Renal pelvis (tissue), 12 donors: ENCODE measurements at places on chromosomes 1 and 21. TPM values are rescaled to one million over a fixed set of nuclear protein-coding genes. Genes with fewer than 3 reads are reported as not detected.

GRCh38 chr21:21101911-21102310 lies 103.7 kb downstream of the NCAM2 start:
- peak; percentile 3 for DNase-seq

- no peak for DNase-seq
Measured at GRCh38 chr21:27683292-27683691, 716.4 kb upstream of the ADAMTS5 start.

DNA sequence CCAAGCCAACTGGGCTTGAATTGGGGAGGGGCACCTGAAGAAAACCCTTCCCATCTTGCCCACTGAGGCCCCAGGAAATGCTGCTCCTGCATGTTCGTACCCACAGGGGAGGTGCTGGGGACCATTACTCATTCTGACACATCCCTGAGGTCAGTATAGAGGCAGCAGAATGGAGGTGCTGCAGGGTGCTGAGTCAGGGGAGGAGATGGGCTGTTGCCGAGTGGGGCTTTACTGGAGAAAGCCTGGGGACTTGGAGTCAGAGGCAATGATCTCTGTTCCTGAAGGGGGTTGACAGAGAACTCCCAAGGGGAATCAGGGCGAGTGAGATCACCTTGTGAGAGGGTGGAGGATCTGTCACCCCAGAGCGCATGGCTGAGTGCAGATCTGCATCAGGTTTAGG lies 40.2 kb upstream of the KCNA10 start:
- no peak for DNase-seq

- DNase-seq, result no peak
Measured at GRCh38 chr1:97207868-97208267, 486.3 kb downstream of the PTBP2 start.

- DNase-seq, result no peak
Measured at GRCh38 chr1:71881611-71882010, 400.7 kb downstream of the NEGR1 start.

DNA sequence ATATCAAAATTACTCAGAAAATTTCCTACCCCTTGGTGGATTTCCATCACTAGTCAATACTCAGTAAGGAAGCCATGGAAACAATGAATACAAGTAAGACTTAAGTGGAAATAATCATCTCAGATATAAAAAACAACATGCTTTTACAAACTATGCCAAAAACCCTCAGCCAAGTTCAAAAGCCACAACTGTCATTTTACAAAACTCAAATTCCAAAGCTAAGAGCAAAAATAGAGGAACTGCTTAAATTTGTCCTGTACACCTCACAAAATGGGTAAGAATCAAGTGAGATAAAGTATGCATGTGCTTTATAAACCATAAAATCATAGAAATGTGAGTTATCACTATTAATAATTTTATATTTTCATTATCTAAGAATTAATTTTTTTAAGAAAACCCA lies 9.6 kb downstream of the TMCO1 start:
- no peak for DNase-seq

DNA sequence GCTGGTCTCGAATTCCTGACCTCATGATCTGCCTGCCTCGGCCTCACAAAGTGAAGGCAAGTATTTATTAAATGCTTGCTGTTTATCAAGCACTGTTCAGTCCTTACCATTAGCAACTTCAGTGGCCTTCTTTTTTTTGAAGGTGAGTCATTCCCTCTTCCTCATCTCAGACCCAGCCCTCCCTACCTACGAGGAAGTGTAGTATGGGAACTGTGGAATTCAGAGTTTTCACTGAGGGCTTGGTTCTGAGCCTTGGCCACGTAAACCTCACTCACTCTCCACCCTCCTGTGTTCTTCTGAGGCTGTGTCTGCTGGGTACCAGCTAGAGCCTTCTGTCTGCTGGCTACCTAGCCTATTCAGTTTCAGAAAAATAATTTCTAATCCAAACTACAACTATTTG lies 218.3 kb upstream of the SGIP1 start:
- no peak for DNase-seq

GRCh38 chr1:201594575-201595245 lies 55.8 kb downstream of the NAV1 start:
- DNase-seq, result peak; percentile 62

DNA sequence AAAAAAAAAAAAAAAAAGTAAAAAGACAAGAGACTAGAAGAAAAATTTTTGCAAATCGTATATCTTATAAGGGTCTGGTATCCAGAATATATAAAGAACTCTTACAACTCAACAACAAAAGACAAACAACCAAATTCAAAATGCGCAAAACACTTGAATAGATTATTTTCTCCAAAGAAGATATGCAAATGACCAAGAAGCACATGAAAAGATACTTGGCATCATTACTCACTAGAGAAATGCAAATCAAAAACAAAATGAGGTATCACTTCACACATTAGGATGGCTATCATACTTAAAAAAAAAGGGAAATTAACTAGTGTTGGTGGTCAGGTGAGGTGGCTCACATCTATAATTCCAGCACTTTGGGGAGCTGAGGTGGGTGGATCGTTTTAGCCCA lies 12.0 kb upstream of the SLC2A5 start:
- DNase-seq, result no peak

GRCh38 chr1:181604482-181605249 lies 121.3 kb downstream of the CACNA1E start:
- no peak for DNase-seq

GRCh38 chr1:215269955-215270354 lies 187.4 kb downstream of the KCNK2 start:
- DNase-seq, result no peak

DNA sequence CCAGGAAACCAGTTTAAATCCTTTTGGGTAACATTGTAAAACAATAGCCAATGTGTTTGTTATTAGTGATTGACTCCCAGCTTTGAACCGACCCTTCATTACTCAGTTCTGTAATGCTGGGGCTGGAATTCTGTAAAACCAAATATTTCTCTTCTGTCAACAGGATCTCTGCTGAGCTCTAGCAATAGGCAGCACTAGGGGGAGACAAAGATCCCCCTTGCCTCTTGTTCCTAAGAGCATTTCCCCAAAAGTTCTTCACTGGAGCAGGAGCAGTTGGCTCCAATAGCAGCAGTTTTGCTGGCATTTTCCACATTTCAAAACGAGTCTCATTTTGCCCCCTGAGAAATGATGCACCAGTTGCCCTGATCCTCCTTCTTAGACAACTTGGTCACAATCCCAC lies 1671.1 kb downstream of the MRPL39 start:
- no peak for DNase-seq

- DNase-seq, result no peak
Measured at GRCh38 chr1:172719066-172719627, 60.2 kb downstream of the FASLG start.

- no peak for DNase-seq
Measured at GRCh38 chr1:88773540-88774150, 89.6 kb downstream of the PKN2 start.

DNA sequence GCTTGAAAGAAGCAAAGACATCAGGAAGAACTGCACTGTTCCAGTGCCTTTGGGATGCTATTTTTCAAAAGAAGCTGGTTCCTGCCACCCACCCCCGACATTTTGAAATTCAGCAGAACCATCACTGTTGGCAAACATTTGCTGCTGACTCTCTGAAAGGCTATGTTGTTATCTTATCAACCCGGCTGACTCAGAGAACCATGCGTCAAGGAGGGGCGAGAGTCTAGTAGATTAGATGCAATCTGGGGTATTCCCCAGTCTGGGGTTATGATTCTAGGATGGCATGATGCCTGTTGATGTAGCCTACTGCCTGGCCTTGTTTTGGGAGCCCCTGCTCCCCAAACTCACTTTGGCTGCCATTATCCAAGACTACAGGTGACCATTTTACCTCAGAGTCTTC lies 267.8 kb upstream of the RUNX1 start:
- no peak for DNase-seq

GRCh38 chr1:31943546-31944184 lies 5.5 kb upstream of the PTP4A2 start:
- no peak for DNase-seq

GRCh38 chr1:201253411-201253810 lies 29.9 kb upstream of the PKP1 start:
- DNase-seq, result no peak

GRCh38 chr1:8495928-8496401 lies 178.1 kb downstream of the SLC45A1 start:
- DNase-seq, result no peak

GRCh38 chr1:219681876-219682275 lies 69.0 kb upstream of the ZC3H11B start:
- no peak for DNase-seq

DNA sequence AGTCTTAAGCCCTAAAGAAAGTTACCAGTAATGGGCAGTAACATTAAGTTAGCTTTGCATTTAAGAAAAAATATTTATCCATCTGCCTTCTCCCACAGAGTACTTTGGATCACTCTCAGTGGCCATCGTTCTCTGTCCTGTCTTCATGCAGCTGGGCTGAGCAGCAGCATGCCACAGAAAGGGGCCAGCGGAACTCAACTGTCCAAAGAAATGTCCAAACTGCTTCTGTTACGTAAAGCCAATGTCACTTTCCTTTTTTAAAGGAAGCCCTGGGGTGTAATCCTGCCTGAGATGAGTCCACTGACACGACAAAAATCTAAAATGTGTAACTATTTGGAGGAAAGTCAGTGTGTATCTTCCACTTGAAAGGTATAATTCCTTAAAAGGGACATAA lies 291.6 kb downstream of the SMYD3 start:
- no peak for DNase-seq

- no peak for DNase-seq
Measured at GRCh38 chr1:16028237-16029002, 6.6 kb downstream of the CLCNKA start.

- DNase-seq, result peak; percentile 44
Measured at GRCh38 chr1:37513795-37514349, 694 bp downstream of the MEAF6 start.

DNA sequence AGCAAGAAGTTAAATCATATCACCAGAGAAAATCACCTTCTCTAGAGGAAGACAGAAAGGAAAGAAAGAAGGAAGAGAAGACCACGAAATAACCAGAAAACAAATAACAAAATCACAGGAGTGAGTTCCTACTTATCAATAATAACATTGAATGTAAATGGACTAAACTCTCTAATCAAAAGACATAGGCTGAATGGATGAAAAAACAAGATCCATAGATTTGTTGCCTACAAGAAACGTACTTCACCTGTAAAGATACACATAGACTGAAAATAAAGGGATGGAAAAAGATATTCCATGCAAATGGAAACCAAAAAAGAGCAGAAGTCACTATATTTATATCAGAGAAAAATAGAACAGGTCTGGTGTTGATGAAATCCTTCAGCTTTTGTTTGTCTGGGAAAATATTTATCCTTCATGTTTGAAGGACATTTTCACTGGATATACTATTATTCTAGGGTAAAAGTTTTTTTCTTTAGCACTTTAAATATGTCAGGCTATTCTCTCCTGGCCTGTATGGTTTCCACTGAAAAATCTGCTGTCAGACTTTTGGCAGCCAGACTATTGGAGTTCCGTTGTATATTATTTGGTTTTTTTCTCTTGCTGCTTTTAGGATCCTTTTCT lies 202.5 kb upstream of the DUSP10 start:
- DNase-seq, result no peak

DNA sequence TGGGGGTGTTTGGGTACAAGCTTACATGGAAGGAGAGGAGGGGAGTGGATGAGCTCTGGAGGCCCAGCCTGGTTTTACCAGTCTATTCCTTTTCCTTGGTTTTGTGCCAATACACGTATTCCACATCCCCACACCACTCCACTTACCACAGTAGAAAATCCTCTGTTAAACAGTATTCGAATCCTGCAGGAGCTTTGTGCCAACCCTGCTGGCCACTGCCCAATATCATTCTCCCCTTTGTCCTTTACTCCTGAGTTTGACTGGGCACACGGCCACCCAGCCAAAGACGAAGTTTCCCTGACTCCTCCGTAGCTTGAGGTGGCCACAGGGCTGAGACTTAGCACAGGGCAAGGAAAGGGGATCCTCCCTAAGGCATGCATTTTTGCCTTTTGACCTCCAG lies 61.6 kb downstream of the TMCO4 start:
- no peak for DNase-seq

DNA sequence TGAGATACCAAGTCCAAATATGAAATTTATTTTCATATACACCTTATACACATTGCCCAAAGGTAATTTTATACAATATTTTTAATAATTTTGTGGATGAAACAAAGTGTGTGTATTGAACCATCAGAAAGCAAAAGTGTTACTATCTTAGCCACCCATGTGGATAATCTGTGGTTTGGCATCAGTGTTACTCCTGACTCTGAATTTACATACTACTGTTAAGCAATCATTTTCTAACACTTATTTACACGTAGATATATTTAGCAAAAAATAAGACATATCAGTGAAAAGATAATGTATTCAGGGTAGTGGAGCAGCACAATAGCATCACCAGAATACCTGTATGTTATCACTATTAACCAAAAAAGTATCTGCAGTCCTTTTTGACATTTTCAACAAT lies 23.8 kb downstream of the DENND2D start:
- no peak for DNase-seq

DNA sequence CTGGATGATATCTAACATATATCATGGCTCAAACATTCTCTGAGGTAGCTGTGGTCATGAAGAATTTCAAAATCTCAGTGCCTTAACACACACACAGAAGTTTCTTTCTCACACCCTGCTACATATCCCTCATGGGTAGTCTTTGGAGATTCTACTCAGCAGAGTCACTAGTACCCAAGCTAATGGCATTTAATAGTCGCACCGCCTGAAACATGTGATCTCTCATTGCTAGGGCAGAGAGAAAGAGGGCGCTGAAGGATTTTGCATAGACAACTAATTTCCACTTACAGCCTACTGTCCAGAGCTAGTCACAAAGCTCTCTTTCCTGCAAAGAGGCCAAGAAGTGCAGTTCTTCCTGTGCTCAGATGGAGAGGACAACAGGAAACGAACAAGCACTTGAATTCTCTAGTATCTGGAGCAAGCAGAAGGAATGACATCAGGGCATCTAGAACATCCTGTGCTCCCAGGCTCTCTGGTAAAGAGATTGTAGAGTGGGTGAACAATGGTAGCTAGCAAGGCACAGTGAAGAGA lies 183.4 kb upstream of the PTBP2 start:
- DNase-seq, result no peak

- no peak for DNase-seq
Measured at GRCh38 chr1:22280526-22280925, 137.6 kb upstream of the WNT4 start.

GRCh38 chr1:167881786-167882185 lies 32.1 kb downstream of the ADCY10 start:
- no peak for DNase-seq

GRCh38 chr1:53580009-53580400 lies 120.8 kb downstream of the DMRTB1 start:
- DNase-seq, result no peak

CD101 gene
- polyA plus RNA-seq, result 1.8 TPM

GUCA2B gene
- polyA plus RNA-seq, result not detected

DDAH1 gene
- polyA plus RNA-seq, result 107 TPM

SPATA21 gene
- polyA plus RNA-seq, result 0.37 TPM

HSD3B1 gene
- 0.82 TPM for polyA plus RNA-seq

SLC22A15 gene
- 4.8 TPM for polyA plus RNA-seq

FAM89A gene
- 16.0 TPM for polyA plus RNA-seq

PTPN7 gene
- 2.0 TPM for polyA plus RNA-seq

SPRR2E gene
- not detected for polyA plus RNA-seq

GPR37L1 gene
- polyA plus RNA-seq, result 0.09 TPM

MIXL1 gene
- polyA plus RNA-seq, result 0.16 TPM

IKBKE gene
- polyA plus RNA-seq, result 6.0 TPM

SH2D1B gene
- polyA plus RNA-seq, result 0.52 TPM

GJA9 gene
- polyA plus RNA-seq, result 0.19 TPM

MAEL gene
- polyA plus RNA-seq, result 1.9 TPM
